ENCODE measurements at places on chromosomes 6 and 20. TPM values are rescaled to one million over a fixed set of nuclear protein-coding genes. Genes with fewer than 3 reads are reported as not detected.
A peak's percentile ranks its signal among the peaks of the same experiment; 100 is the strongest.

DNA sequence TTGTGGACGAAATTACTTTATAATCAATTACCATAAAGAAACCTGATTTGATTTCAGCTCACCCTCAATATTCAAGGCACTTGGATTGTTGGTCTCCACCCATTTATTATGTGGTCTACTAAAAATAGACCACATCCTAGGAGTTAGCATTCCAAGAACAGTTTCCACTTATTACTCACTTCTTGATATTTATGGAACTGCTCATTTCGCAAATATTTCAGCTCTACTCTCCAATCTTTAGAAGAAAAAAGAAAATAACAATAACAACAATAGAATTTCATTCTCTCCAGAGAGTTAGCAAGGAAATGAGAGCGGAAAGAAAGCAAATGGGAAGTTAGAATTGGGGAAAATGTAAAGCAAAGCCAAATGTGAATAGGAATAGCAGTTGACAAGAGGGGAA lies 26.2 kb upstream of the HDAC2 start:
- no peak overlapping the region for H3K4me3 ChIP-seq
- H3K4me1 ChIP-seq, result peaks cover 29% of the 10 kb centered on the region
- H3K27ac ChIP-seq, result peak overlapping the region; percentile 67
- no peak for DNase-seq
- peaks cover 5% of the 10 kb centered on the region for H3K27me3 ChIP-seq
- H3K36me3 ChIP-seq, result peaks cover 10% of the 10 kb centered on the region

DNA sequence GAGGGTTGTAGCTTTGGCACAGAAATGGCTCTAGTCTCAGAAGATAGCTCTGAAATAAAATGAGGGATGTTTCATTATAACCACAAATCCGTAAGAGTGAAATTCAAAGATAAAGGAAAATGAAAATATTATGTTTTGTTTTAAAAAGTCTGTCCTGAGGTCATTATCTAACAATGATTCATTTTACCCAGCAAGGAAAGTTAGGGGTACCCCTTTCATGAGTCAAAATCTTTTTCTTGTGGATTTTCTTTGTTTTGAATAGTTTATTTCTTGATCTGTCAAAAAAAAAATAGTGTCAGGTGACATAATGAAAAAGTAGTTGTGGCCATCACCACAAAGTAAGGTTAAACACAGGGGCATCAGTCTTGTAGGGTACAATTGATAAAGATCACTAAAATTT lies 59.7 kb upstream of the MYB start:
- no peaks in the 10 kb centered on the region for H3K36me3 ChIP-seq
- no peak overlapping the region for H3K27ac ChIP-seq
- DNase-seq, result no peak
- H3K27me3 ChIP-seq, result peaks cover 2% of the 10 kb centered on the region

DNA sequence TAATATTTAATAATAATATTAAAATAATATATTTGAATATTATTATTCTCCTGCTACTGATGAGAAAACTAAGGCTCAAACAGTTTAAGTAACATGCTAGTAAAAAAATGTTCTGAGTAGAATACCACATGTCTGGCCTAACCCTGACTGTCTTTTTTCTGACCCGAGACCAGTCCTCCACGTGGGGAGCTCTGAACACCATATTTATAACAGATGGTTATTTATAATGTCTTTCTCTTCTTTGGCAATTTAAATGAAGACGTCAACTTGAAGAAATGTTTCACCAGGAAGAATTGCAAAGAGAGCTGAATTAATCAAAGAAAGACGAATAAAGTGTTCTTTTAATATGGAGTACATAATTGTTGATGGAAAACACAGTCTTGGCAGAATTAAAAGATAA lies 82.0 kb downstream of the SLC22A3 start:
- peaks cover 14% of the 10 kb centered on the region for H3K4me1 ChIP-seq
- no peak overlapping the region for H3K27ac ChIP-seq
- no peak for DNase-seq
- H3K27me3 ChIP-seq, result no peaks in the 10 kb centered on the region
- no peaks in the 10 kb centered on the region for H3K36me3 ChIP-seq
- H3K4me3 ChIP-seq, result no peak overlapping the region

GRCh38 chr20:48795732-48796131 lies 32.1 kb downstream of the PREX1 start:
- H3K27me3 ChIP-seq, result peaks cover 12% of the 10 kb centered on the region
- H3K4me3 ChIP-seq, result peak overlapping the region; percentile 47
- no peak for DNase-seq
- peak overlapping the region; percentile 93 for H3K27ac ChIP-seq
- peaks cover 53% of the 10 kb centered on the region for H3K4me1 ChIP-seq
- H3K36me3 ChIP-seq, result no peaks in the 10 kb centered on the region

Gene FAXC
- 68.9 TPM for total RNA-seq
